Fibroblast of skin of right biceps (primary cell): ENCODE measurements at places on chromosomes 7 and 10.

DNA sequence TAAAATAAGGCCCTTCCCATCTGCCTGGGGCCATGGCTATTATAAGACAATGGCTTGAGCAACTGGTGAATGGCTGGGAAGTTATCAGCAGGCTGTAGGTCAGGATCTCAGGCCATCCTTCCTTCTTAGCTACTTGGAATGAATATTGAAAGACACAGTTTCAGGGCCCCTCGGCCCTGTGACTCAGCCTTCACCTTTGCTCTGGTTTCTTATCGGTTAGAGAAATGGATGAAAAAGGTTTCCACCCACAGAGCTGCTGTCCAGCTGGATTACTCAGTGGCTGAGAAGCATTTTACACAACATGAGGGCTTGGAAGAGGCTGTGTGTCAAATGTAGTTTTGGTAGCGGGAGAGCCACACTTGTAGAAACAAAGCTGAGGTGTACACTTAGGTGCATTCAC lies 9.4 kb downstream of the ACSL5 start:
- DNase-seq, result peak; percentile 40

DNA sequence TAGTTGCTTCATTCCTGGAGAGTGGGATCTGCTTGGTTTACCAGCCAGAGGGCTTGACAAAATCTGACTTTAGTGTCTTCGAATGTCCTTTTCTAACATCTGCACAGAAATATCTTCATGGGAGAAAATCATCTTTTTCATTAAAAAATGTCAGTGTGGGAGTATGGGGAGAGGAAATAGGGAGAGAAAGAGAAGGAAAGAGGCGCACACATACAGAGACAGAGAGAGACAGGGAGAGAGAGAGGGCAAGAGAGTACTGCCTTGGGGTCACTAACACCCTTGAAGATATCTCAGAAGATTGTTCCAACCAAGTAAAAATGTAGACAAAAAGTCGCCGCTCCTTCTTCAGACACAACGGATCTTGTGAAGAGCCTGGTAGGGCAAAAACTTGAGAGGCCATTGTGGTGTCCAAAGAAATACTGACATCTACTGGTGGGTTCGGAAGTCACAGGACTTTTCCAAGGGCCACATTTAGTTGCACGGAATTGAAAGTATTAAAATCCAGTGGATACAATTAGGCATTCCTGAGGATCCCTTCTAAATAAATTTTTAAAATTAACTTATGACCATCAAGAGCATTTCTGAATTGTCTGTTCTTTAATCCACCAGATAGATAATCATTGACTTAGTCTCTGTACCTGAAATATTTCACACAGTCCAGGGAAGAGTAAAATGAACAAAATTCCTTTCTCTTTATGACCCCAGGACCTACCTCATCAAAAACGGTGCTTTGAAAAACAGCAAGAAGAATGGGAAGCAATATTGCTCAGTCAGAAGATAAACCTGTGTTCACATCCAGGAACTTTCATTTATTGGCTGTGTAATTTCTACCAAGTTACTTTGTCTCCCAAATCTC lies 29.7 kb downstream of the VIM start:
- DNase-seq, result peak; percentile 81

DNA sequence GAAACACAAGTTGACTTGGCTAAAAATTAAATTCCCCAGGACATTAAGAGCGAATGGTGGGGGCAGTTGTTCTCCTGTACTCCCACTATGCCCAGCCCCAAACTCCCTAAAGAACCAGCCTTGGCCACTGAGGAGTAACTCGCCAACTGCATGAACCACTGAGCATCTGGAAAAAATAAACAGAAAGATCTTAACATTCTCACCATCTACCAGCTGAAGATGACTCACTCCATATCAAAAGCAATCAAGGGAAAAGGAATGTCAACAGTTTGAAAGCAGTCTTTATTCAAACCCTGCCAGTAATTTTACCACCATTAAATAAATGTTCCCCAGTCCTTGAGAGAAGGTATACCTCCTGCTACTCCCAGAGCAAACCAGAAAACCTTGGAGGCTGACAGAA lies 45.4 kb downstream of the CTTNBP2 start:
- peak; percentile 69 for DNase-seq

DNA sequence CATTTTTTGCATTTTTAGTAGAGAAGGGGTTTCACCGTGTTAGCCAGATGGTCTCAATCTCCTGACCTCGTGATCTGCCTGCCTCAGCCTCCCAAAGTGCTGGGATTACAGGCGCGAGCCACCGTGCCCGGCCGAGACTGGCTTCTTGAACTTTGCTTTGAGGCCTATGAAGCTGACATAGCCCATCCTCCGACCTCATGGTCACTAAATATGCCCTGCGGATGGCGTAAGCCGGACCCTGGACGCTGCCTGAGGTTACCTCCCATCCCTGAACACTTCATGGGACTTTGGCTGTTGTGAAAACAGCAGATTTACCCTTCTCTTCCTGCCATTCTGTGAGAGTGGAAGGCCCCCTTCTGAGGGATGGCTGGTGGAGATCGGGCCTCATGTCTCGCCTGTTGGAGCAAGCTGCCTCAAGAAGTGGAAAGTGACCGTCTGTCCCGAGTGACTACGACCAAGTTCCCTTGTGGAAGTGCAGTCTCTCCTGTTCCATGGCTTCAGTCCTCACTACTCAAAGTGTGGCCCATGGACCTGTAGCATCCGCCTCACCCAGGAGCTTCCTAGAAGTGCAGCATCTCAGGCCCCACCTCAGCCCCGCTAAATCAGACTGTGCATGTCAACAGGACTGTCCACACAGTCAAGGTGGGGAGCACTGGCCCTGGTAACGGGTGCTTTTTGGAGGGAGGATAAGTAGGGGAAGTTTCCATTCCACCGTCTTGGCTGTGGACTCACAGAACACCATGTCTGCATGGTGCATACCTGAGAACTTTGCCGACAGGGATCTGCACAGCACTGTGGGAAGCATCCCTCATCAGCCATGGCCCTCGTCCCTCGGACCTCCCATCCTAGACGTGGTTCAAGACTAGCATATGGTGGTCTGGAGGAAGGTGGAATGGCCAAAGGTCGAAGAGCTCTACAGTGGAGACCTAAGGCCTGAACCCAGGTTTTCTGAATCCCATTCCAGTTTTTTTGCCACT lies 210.5 kb upstream of the SHH start:
- DNase-seq, result no peak

GRCh38 chr7:133391206-133391605 lies 138.3 kb downstream of the EXOC4 start:
- no peak for DNase-seq

DNA sequence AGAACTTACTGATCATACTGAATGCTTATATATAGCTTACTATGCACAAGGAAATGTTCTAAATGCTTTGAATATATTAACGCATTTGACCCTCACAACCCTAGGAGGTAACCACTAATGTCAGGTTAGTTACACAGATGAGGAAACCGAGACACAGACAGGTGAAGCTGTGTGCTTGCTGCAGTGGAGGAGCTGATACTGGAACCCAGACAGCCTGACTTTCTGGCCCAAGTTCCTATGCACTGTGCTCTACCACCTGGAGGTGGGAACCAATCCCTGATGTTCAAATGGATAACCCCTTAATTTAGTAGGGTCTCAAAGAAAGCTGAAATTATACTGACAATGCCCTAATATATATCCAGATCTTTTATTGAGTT lies 119.6 kb downstream of the SORBS1 start:
- no peak for DNase-seq

GRCh38 chr10:130470286-130470685 lies 334.1 kb downstream of the GLRX3 start:
- DNase-seq, result no peak

DNA sequence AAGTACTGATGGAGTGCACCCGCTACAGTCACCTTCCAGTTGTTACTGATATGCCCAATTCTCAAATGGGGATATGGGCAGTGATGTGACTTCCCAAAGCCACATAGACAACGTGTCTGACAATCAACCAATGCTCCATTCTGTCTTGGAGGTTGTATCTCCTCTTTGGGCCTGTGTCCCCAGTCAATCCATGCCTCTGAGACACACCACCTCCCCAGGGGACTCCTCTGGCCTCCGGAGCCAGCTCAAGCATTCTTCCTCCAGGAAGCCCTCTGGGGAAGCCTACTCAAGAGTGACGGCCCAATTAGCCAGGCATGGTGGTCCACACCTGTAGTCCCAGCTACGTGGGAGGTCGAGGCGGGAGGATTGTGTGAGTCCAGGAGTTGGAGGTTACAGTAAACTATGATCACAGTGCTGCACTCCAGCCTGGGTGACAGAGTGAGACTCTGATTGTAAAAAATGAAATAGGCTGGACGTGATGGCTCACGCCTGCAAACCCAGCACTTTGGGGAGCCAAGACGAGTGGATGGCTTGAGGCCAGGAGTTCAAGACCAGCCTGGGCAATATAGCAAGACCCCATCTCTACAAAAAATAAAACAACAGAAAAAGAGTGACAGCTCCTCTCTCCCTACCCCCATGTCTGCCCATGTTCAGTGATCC lies 99.5 kb upstream of the TNRC18 start:
- peak; percentile 78 for DNase-seq

DNA sequence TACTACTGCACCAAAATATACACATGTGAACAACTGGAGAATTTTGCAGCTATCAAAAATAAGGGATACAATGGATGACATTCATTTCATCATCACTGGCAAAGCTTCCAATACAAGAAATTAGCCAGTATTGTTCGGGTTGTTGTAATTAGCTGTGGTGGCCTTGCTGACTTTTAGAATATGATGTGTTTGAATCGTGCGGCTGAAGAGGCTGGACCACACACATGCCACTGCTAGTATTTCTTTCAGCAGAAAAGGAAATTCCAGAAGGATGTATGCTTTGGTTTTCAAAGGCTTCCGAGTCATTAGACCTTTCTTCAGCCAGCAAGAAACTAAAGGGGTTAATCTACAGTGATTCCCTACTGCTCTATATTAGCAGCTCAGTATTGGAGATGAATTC lies 16.6 kb downstream of the RPP38 start:
- DNase-seq, result peak; percentile 49
